ENCODE measurements at places on chromosomes 3 and 15.
A peak's percentile ranks its signal among the peaks of the same experiment; 100 is the strongest.

DNA sequence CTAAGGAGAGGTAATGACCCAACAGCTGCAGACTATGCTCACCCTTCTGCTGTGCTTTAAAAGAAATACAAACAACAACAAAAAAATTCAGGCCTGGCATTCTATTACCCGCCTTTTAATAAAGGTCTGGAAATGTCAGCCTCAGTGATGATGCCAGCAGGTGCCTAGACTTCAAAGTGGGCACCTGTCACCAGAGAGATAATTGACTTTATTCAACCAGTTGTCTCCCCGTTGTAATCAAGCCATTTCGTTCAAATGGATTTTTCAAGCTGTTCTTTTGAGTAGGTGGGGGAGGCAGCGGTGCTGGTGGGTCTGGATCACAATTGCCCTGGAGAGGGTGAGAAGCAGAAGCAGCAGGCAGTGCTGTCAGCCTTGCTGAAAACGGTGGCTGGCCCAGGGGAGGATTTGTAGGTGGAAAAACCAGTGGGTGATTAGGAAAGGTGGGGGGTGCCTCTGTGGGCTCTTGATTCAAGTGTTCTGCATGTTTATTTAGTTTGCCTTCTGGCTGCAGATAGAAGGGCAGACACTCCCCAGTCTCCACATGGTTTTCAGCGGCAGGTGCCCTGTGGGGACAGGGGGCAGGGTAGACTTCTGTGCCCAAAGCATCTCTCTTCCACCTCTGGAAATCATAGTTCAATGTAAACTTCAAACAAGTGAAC, 300.2 kb upstream of the SLCO3A1 start:
- no peak for DNase-seq

- no peak for DNase-seq
Observed at GRCh38 chr3:25380222-25380739, 47.8 kb upstream of the RARB start.

DNA sequence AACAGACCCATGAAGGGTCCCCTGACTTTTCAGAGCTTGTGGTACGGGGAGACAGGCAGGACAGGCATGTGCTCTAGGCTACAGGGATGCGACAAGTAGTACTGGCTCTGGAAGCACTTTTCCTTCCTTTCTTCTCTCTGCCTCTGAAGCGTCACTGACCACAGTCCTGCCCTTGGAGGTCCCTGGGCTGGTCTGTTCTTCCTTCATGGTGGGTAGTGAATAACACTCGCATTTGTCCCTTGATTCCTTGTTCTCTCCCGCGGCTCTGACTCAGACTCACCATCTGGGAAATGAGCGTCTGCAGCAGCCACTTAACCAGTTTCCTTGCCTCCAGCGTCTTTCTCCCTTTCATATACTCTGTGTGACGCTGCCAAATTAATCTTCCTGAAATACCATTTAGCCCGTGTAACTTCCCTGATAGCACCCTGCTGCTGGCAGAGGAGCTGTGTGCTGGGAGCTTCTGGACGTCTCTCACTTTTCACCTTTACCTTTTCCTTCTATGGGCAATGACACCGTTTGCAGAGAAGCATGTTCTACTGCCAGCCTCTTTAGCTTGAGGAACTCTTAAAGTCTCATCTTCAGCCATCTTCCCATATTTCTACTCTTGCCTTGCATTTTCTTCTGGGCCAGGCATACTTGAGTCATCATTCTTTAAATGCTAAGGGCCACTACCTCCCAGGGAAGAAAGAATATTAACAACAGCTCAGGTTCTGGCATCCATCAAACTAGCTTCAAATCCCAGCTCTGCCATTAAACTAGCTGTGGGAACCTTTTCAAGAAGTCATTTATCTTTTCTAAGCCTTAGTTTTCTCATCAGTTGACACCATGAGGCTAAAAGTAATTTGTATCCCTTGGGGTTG, 33.6 kb downstream of the TMEM45A start:
- peak; percentile 91 for DNase-seq

DNA sequence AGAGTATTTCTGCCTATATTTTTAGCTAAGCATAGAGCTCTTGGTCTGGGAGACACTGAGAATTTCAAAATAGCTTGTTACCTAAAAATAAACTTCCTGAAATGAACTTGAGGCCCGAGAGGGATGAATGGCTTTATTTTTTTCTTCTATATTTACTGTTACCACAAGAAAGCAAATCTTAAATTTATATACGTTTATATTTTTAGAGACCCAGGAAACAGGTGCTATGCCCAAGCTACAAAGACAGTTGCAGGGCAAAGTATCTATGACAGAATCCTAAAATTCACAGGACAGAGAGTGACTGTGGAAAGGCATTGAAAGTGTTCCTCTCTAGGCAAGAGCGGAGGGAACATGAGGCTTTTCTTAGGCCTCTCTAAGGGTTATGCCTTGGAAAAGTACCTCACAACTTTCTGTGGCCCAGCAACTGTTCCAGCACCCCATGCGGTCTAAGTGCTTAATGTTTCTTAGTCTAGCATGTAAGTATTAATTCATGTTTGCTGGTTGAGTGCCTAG, 36.5 kb downstream of the TGFBR2 start:
- no peak for DNase-seq

DNA sequence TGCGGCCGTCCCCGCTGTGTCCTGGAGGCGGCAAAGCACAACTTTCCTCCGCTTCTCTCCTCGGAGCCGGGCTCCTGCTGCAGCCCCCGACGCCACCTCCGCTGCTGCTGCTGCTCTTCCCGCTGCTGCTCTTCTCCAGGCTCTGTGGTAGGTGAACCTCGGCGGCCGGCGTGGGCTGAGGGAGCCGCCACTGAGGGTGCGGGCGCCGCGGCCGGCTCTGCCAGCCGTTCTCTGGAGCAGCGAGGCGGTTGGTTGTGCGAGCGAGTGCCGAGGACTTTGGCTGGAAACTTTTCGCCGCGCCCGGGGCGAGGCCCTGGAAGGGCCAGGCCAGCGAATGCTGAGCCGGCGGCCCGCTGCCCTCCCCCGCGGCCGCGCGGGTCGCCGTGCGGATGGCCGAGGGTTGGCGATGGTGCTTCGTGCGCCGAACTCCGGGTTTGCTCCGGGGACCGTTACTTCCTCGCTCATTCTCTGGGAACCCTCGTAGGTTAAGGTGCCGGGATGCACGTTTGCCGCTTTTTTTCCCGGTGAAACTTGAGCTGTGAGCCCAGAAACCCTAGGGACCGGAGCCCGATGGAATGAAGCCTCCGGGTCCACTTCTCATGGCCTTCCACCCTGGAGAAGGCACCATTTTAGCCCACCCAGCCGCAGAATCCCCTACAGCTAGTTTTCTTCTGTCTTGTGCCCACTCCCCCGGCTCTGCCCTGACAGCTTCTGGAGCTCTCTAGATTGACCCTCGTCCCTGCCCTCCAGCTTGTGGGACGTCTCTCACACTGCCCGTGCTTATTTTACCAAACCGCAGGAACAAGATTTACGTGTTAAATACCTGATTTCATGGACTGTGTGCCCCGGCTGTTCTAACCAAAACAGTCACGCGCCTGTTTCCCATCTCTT, 660 bp downstream of the NECTIN3 start:
- DNase-seq: peak; percentile 8

- DNase-seq: peak; percentile 43
Observed at GRCh38 chr3:195441476-195441991, 1.3 kb downstream of the ACAP2 start.

- DNase-seq: no peak
Observed at GRCh38 chr15:98347001-98347400, 301.3 kb upstream of the IGF1R start.

DNA sequence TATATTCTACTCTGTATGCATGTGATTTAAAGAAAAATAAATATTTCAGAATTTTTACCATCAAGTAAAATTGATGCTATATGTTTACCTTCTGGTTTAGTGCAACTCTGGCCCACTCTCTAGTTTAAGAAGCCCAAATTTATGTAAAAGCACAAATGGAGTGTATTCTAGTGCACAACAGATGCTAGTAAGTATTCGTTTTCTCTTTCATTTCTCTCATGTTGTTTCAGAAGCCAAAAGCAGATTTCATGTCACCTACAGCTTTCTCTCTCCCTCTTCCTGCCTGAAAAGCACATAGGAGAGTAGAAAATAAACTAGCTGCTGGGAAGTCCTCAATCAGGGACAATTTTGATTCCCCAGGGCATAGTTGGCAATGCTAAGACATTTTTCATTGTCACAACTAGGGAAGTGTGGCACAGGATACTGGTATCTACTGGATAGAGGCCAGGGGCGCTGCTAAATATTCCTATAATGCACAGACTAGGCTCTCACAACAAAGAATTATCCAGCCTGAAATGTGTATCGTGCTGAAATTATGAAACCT, 147.4 kb upstream of the ARHGEF26 start:
- DNase-seq: no peak

DNA sequence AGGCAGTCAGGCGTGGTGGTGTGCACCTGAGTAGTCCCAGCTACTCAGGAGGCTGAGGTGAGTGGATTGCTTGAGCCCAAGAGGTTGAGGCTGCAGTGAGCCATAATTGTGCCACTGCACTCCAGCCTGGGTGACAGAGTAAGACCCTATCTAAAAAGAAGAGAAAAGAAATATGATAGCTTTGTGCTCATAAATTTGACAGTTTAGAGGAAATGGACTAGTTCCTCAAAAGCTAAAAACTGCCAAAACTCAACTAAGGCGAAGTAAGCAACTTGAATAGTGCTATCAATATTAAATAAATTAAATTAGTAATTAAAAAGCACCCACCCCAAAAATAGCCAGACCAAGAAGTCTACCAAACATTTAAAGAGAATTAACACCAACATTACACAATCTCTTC, 24.5 kb upstream of the SLC15A2 start:
- DNase-seq: no peak

- no peak for DNase-seq
Observed at GRCh38 chr3:10284496-10284895, 8.3 kb downstream of the GHRL start.

GRCh38 chr15:65101411-65101890, 13.5 kb downstream of the UBAP1L start:
- peak; percentile 67 for DNase-seq

DNA sequence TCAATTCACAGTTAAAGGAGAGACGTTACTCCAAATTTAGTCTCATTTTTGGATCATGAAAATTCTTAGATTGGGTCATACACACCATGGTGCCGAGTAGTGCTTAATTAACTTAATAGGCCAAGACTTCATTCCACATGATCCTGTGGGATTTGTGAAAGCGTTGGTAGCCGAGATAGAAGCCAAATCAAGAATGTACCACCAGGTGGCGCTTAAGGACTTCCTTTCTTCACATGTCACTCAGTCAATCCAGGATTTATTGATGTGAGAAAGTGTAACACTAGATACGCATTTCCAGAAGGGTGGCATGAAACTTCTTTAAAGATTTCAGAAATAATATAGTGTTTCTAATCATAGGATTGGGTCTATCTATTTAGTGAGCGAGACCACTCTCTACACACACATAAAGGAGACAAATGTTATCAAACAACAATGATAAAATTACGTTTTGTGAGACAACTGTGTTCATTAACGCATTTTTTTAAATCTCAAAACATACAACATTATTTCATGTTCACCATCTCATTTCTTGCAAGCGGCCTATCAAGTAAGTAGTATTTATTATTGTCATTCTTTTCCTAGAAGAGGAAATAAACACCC, 436.1 kb downstream of the CHL1 start:
- DNase-seq: no peak

GRCh38 chr3:161070980-161071663, 34.0 kb downstream of the B3GALNT1 start:
- no peak for DNase-seq
